ENCODE measurements at places on chromosomes 6 and 20.

DNA sequence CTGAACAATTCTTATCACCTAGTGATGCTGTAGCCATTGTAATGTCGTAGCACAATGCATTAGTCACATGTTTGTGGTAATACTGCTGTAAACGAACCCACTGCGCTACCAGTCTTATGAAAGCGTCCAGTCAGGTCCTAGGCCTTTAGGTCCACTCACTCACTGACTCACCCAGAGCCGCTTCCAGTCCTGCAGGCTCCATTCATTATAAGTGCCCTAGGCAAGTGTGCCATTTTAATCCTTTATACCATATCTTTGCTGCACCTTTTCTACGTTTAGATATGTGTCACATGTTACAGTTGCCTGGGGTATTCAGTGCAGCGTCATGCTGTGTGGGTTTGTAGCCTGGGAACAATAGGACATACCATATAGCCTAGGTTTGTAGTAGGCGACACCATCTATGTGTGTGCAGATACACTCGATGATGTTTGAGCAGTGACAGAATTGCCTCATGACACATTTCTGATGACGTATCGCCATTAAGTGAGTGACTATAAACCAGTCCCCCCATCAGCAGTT is 15.4 kb downstream of the IGF2R start:
- no peak for DNase-seq

DNA sequence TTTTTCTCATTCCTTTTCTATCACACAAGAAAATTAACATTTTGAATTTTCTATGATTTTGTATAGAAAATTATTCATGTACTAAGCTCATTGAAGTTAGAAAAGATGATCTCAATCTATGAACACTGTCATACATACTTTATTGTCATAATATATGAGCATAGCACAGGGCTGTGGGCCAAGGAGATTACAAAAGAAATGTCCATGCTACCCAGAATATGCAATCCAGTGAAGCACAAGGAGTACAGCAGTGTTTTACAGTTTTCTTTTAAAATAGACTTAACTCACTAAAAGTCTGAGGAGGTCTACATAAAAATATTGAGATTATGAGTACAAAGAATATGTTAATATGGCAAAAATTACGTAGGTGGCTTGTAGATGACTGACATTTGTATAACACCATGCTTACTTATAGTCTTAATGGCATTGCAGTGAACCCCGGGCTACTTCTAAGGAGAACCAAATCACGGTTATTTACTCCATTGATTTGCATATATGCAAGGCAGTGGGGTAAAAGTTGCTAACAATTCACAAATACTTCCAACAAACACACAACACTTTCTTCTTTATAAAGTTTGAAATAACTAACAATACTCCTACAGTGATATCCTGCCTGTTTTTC is 257.1 kb downstream of the BCKDHB start:
- no peak for DNase-seq

GRCh38 chr6:148440877-148441453 is 98.3 kb downstream of the SASH1 start:
- no peak for DNase-seq

GRCh38 chr20:43910564-43910963 is 4.1 kb upstream of the TOX2 start:
- DNase-seq = no peak

- DNase-seq = no peak
Measured at GRCh38 chr6:34855463-34855862, 32.4 kb downstream of the TAF11 start.

DNA sequence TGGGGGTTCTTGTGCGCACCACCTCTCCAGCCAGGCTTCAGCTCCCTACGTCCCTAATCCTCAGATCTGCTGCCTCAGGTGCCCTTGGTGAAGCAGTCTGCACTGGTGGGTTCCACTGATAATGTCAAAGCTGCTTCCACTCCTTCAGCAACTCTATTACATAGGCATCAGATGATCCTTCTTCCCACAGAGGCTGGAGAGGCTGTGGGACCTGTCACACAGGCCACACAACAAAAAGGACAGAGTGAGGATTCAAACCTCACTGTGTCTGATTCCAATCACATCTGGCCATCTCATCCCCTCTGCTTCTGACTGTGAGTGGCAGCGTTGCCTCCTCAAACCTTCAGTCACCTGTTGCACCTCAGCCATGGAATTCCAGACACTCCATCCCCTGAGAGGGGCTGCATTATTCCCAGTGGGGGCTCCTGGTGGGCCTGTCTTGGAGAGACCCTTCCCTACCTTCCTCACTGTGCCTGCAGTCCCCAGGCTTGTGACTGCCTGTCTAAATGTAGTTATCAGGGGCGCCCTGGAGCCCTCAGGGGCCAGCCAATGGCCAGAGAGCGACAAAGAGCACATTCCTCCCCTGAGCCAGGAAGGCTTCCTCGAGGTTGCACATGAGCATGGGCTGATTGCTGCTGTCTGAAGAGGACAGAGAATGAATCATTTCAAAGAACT is 211.4 kb upstream of the ECI2 start:
- DNase-seq = no peak

- no peak for DNase-seq
Measured at GRCh38 chr6:139251045-139251690, 40.6 kb downstream of the TXLNB start.

GRCh38 chr20:15195378-15195777 is 858.0 kb upstream of the FLRT3 start:
- no peak for DNase-seq

- DNase-seq = peak; percentile 76
Measured at GRCh38 chr6:107114213-107114925, 946 bp downstream of the BEND3 start.

DNA sequence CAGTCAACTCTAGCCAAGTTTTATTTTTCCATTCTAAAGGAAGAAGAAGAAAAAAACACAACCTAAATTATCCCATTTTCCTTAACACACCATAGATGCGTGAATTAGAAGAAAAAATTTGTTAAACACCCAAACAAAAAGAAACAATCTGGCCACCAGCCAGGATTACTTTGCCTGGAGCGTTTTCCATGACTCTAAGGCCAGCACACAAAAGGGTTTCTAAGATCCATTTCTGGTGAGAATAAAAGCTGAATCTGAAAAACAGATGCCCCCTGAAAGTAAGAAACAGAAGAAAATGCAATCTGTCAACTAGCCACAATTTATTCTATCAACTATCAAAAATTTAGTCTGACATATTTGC is 267.2 kb upstream of the SULF2 start:
- DNase-seq = peak; percentile 93

GRCh38 chr20:63232235-63233060 is 3.3 kb upstream of the BIRC7 start:
- DNase-seq = no peak

DNA sequence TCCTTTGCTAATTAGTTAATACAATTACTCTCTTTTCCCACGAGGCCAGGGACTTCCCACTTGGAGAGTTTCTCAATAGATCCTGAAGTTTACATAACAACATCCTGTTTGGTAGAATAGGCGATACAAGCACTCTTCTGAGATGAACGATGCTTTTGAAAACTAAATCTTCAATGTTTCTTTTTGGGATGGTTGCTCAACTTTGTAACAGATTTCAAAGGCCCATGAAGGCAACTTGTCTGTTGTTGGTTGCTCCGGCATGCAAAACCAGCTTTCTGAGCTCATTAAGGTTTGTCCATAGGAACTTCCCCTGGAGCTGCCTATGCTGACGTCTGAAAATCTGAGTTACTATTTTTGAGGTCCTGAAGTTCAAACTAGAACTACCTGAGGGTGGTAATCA is 25.9 kb upstream of the ROS1 start:
- DNase-seq = no peak

DNA sequence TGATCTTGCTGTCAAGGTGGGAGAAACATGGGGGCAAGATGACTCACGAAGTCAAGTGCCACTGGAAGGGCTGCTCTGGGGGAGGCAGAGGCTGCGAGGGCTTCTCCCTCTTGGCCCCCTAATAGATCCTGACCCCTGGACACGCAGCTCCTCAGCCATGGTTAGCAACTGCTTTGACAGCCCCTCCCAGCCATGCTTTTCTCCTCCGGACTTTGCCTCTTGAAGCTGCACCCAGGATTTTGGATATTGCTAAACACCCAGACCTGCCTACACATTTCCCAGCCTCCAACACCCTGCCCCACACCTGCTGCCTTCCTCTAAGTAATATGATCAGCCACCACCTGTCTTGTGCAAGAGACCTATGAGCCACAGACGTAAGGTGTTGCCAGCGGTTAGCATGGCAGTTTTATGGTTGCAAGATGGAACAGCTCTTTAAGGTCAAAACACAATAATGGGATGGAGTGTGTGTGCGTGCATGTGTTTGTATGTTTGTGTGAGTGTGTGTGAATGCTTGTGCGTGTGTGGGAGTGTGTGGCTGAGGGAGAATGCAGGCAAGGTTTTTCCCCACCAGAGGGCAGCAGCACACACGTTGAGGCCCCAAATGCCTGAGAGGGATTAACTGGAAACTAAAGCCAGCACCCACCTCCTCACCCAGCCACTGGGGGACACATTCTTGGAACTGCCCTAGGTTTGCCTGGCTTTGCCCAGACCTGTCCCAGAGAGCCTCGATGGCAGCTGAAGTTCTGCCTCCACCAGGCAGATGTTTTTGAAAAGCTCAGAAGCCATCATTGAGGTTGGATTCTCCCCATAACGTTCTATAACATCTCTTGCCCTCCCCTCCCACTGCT is 2.5 kb downstream of the IP6K3 start:
- DNase-seq = peak; percentile 89

GRCh38 chr6:159112714-159113113 is 56.5 kb upstream of the FNDC1 start:
- no peak for DNase-seq

- DNase-seq = no peak
Measured at GRCh38 chr20:23776067-23776771, 25.5 kb upstream of the CST1 start.

DNA sequence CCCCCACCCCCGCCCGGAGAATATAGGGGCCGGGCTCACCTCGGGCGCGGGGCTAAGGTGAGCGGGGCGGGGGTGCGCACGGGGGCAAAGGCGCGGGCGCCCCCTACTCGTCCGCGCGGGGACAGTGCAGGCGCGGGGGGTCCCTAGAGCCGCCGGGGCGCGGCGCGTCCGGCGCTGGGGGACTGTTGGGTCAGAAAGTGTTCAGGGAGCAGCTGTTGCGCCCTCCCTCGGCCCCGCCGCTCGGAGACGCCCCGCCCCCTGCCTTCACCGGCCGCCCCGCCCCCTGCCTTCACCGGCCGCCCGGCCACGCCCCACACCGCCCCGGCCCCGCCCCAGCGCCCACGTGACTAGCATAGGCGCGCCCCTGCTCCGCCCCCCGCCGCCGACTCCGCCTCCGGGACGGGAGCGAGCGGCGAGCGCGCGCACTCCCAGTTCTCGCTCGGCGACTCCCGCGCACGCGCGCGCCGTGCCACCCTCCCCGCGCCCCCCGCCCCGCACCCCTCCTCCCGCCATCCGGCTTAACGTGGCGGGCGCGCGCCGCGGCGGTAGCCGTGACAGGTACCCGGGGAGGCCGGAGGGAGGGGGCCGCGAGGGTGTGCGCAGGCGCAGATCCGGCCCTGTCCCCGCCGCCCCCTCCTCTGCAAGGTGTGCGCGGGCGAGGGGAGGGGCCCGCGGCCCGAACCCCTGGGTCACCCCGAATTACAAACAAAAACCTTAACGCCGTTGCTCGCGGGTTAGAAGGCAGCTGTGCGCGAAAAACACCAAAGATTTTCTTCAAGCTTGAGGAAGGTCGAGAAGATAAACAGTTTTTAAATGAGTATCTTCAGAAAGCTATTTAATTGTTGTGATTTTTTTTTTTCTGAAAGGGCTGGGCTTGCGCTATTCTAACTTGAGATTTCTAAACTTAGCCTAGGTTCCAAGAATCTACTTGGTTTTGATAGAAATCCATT is 704 bp upstream of the ZNF217 start:
- peak; percentile 97 for DNase-seq

DNA sequence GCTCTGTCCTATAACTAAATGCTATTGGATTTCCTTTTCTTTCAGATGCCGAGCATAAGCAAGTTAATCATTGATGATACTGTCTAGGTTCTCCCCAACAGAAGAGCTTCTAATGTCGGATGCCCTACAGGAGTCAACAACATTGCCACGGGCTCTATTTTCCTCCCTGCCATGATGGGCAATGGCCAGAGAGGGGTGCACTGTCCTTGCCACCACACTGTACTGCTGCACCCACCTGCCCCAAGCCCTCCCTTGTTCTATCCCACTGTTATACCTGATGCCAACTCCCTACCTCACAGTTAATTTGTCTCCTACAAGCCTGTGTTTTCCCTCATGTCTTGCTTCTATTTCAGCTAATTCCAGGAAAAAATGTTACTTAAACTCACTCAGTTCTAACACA is 773.6 kb upstream of the CHD6 start:
- no peak for DNase-seq

GRCh38 chr6:107750176-107750797 is 73.8 kb downstream of the SCML4 start:
- no peak for DNase-seq
